ENCODE measurements at places on chromosomes 4 and X.

DNA sequence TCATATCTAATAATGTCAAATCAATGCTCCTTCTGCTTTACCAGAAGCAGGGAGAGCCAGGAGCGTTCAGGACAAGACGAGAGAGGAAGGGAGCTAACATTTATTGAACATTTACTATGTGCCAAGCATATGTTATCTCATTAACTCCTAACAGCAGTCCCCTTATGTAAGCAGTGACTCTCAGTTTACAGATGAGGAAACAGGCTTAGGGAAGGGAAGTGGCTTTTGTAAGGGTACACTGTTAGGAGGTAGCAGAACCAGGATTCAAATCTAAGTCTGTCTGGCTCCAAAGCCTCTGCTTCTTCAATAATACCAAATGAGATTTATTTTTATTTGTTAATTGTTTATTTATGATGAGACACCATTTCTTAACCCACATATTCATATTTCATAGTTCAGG is 2.6 kb upstream of the STARD8 start:
- no peak for DNase-seq

DNA sequence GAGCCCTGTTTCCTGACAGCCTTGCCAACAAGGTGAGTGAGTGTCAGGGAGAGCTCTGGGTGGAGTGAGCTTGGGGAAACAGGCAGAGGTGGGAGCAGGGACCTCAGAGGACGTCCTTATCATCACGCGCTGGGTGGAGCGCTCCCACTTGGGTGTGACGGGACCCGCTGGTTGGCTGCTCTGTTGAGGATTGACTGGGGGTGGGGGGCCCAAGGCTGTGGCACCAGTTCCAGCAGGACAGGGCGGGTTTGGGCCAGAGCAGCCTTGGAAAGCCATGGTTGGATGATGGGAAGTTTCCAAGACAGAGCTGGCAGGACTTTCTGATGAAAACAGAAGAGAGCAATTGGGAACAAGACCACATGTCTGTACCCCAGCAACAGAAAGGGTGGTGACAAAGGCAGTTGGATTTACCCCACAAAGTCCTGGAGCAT is 3.0 kb upstream of the PCGF3 start:
- no peak for DNase-seq

DNA sequence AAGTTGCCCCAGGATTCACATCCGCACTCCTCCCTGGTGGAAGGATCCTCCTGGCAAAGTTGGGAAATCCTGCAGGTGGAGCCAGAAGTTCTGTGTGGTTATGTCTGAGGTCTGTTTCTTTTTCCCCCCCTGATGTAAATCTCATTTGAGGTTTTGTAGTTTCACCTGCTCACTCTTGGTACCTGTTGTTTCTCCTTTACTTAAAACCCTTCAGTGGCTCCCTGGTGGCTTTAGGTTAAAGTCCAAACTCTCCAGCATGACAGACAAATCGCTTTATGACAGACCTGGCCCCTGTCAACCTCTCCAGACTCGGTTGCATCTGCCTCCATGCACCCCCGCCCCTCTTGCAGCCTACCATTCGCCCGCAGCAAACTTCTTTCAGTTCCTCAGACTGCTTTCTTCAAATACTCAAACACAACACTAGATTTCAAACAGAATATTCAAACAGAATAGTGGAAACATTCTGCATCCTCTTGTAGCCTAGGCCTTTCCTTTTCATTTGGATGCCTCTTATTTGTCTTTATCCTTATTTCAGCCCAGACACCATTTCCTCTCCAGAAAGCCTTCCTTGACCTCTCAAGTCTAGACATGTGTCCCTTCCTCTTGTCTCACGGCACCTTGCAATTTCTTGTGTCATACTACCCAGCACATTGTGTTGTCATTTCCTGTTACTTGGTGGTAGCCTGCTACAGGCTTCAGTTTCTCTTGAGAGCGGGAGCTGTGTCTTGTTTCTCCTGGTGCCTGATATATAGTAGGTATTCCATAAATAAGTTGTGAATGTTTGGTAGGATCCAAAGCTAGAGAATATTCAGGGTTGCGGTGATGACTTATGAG is 24.8 kb downstream of the IL13RA1 start:
- DNase-seq, result no peak

DNA sequence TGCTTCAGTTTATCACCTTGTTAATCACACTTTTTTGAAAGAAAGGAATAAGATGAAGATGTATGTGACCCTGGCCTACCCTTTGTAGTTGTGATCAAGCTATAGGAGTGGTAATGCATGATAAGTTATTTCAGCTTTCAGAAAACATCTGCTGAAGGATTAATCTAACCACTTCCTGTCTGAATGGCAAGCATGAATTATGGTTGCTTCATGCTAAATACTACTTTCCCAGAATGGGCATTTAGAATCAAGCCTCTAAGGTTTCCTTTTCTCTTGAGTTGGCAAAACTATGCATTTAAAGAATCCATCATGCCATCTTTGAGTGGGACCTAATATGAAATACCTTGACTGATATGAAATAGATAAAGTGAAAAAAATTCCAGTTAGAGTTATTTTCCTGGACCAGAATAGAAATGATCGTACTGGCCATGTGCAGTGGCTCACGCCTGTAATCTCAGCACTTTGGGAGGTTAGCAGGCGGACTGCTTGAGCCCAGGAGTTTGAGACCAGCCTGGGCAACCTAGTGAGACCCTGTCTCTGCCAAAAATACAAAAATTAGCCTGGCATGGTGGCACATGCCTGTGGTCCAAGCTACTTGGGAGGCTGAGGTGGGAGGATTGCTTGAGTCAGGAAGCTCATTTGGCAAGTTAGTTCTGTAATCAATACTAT is 59.1 kb downstream of the ANXA3 start:
- no peak for DNase-seq

DNA sequence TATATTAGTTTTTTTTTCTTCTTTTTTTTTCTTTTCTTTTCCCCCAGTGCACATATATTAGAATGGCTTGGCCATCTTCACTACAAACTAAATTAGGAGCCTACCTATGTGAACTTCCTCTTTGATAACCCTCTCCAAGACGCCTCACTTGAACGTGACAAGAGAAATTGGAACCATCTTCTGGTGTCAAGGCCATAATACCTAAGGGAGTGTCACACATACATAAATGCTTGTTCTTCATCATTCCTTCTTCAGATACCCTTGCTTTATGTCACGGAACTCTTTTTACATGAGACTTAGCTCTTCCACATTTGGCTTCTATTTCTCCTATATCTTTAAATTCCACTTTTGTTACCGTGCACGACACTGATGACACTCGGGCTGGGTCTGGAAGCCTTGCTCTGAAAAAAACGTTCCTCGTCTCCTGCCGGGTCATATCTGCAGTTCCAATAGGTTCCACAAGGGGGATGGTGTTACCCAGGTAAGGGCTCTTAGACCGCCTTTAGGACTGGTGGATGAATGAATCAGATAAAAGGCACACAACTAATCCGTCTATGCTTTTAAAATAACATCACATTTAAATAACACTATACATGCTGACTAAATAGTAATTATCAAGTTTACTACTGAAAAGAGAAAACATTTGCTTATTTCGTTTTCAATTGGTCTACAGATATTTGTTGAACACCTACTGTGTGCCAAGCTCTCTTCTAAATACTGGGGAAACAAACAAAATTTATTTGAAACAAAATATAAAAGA is 19.9 kb downstream of the DGAT2L6 start:
- DNase-seq, result peak; percentile 78

- no peak for DNase-seq
Measured at GRCh38 chrX:150525061-150525919, 43.1 kb upstream of the MTM1 start.

DNA sequence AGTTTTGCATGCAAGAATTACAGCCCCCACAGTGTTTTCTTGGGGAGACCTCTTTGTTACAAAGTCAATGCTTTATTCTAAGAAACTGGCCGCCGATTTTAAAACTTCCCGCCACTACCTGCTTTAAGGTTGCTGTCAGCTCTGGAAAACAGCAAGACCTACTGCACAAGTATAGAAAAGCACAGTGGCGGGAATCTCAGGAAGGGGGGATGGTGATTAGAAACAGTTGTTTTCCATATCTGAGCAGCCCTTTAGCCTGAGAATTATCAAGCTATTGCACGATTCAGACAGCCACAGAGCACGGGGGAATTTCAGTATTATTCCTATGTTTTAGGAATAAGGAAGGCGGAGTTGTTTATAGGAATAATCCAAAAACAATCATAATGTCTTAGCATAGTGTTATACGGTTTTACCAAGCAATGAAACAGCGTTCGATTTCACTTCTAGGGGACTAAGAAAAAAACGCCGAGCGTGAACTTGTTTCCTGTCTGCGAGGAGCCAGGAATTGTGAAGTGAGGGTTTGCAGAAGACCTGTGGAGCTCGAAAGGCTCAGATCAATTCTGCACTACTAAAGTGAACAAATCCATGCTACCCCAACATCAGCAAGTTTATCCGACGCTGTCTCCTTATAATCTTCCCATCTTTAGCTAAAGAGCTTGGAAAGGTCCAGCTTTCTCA is 81.3 kb downstream of the HMGN5 start:
- DNase-seq, result no peak

DNA sequence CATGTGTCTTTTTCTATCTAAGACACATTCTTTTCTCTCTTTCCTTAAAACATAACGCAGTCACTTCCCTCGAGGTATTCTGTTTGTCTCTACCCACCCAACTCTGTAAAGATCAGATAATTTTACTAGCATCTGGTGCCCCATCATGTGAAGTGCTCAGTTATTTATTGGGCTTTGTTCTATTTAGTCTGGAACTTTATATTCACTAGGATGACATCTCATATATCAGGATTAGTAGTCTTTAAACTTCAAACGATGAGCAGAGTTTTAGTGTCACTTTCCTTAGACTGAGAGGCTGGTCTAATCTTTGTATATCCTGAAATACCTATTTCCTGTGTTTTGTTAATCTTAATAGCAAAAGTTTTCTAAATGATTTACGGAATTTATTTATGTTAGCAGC is 445.5 kb upstream of the NDST3 start:
- DNase-seq, result no peak

DNA sequence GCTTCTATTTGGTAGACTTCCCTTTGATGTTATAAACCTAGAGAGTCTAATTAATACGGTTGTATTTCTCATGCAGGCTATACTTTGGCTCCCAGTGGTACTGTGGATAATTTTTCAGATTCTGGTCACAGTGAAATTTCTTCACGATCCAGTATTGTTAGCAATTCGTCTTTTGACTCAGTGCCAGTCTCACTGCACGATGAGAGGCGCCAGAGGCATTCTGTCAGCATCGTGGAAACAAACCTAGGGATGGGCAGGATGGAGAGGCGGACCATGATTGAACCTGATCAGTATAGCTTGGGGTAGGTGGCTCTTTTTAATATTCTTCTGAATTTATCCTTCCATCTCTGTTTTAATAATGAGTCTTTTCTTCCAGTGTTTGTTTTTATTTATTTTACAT is 249.7 kb downstream of the RAPGEF2 start:
- DNase-seq, result no peak

- no peak for DNase-seq
Measured at GRCh38 chr4:2194496-2194895, 47.4 kb downstream of the HAUS3 start.

GRCh38 chr4:178196751-178197374 is 754.6 kb upstream of the AGA start:
- DNase-seq, result no peak

GRCh38 chrX:64394059-64394873 is 986 bp downstream of the MTMR8 start:
- DNase-seq, result no peak

- no peak for DNase-seq
Measured at GRCh38 chrX:22430701-22431100, 158.0 kb downstream of the CBLL2 start.

DNA sequence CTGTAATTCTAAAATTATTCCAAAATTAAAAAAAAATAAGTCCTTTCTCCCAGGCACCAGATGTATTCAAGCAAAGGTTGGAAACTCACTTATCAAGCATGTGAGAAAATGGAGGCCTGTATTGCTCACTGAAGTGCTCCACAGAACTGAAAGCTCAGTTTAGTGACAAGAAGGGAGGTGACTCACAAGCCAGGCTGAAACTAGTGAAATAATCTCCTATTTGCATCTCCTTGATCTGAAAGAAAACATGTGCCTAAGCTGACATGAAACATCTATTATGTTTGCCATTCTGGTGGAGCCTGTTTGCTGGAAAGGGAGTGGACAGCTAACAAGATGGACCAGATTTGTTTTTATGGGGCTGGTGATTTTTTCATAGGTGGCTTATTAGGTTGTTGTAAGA is 54.0 kb upstream of the AMELX start:
- DNase-seq, result peak; percentile 3

- no peak for DNase-seq
Measured at GRCh38 chr4:13464973-13465372, 19.2 kb downstream of the RAB28 start.

- DNase-seq, result no peak
Measured at GRCh38 chr4:141757287-141757686, 120.9 kb downstream of the IL15 start.

DNA sequence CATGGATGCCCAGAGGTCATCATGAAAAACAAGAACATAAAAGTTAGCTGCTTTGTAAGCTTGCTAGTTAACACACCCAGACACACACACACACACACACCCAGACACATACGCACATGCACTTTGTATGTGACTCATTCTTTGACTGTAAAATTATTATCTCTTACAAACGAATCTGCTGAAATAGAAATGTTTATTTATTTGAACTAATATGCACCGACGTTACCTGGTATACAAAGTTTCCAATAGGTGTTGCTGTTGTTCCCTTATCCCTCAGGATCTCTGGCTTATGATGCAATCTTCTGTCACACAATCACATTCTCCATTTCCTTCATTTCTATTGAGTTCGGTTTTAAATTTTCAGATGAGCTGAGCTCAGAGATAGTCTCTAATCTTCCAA is 209.3 kb downstream of the PTTG2 start:
- DNase-seq, result no peak

DNA sequence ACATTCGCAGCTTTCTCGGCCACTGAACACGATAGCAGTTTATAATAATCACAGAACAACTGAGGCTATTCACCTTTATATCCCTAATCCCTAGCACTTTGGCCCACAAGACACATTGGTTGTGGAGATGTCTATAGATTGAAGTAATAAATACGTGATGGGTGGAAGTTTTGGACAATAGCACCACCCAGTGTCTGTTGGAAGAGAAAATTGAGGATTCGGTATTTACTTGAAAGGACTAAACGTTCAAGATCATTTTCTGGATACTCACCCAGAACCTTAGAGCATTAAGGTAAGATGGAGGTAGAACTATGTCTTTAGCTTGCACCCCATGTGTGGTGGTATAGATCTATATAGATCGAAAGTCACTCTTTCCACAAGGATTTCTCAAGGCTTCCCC is 787 bp upstream of the TMSB15A start:
- no peak for DNase-seq

- no peak for DNase-seq
Measured at GRCh38 chrX:103098488-103098887, 5.5 kb upstream of the NXF3 start.

- DNase-seq, result no peak
Measured at GRCh38 chr4:148874331-148874730, 432.1 kb upstream of the NR3C2 start.

DNA sequence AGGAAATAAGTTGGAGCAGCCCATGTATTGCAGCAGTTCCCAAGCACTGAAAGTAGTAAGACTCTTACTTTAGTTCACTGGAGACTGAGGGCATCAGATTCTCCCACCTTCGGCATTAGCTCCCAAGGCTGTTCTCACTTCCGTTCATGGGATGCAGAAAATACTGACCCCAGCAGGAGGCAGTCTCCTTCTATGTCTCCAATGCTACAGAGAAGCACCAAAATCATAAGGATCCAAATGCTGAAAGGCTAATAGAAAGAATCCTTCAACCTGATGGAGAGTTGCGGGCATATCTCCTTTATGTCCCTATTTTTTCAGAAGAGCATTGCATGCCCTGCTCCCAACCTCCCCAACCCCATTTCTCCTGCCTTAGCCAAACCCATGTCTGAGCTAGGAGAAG is 32.4 kb downstream of the ADH7 start:
- no peak for DNase-seq
